ENCODE measurements at places on chromosomes 2 and 18. TPM values are rescaled to one million over a fixed set of nuclear protein-coding genes. Genes with fewer than 3 reads are reported as not detected.

- no peak for DNase-seq
Measured at GRCh38 chr2:187976259-187976985, 315.3 kb upstream of the GULP1 start.

DNA sequence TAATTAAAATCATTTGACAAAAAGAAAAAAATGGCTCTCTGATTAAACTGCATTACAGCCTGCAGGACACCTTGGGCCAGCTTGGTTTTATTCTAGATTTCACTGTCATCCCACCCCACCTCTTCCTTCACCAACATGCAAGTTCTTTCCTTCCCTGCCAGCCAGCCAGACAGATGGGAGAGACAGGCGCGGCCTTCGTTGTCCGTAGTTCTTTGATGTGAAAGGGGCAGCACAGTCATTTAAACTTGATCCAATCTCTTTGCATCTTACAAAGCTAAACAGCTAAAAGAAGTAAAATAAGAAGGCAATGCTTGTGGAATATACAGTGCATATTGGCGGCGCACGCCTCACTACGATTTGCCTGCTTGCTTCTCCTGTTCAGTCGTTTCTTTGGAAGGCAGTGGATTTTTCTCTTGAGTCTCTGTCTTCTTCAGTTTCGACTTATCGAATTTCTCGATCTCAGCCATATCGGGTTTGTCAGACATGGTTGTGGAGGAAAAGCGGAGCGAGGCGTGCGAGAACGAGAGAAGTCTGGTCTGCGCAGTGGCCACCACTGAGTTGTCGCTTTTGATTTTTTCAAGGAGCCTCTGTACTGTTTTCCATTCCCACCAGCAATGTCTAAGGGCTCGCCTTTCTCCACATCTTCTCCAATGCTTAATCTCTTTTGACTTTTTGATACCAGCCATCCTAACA is 22.4 kb downstream of the COLEC11 start:
- DNase-seq, result no peak

- DNase-seq, result no peak
Measured at GRCh38 chr2:7618031-7618430, 700.8 kb downstream of the RNF144A start.

DNA sequence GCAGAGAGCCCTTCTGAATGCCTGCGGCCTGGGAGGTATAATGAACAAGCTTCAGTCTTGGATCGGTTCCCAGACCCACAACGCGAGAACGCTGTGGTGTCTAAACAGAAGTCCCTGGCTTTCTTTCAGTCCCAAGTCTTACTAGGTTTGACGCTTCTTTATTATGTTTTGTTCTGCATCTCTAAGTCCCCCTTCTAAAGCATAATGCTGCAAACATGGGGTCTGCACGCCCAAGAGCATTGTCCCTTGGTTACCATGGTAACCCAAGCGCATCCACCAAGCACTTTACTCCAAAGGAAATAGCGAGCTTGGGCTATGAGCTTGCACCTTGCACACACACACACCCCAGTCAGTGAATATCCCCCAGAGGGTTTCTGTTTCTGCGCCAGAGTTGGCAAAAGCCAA is 193.7 kb downstream of the INO80D start:
- no peak for DNase-seq

The ANKRD30BL gene
- total RNA-seq, result not detected

The APOB gene
- not detected for total RNA-seq

The CXCR2 gene
- total RNA-seq, result not detected

- no peak for DNase-seq
Measured at GRCh38 chr18:74457043-74457724, at the start of gene DIPK1C. DIPK1C (minus strand) TSS chr18:74457308; CDS start chr18:74457259, 49 bp downstream.

The CYRIA gene
- 2.0 TPM for total RNA-seq

DNA sequence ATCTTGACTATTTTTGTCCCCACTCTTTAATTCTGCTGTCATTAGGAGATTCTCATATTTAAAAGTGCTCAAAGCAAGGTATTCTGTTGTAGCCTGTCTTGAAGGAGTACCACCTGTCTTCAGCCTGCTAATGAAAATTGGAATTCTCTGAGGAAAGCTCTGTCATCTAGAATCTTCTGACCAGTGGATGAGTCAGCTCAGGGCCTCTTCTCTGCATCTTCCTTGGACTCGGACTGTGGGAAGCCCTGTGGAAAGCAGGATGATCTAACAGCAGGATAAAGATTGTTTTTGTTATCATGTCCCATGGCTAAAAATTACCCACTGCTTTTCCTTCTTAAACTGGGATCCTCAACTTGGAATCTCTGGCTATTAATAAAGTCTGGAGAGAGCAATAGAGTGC is 18.7 kb upstream of the TMEM200C start:
- no peak for DNase-seq

DNA sequence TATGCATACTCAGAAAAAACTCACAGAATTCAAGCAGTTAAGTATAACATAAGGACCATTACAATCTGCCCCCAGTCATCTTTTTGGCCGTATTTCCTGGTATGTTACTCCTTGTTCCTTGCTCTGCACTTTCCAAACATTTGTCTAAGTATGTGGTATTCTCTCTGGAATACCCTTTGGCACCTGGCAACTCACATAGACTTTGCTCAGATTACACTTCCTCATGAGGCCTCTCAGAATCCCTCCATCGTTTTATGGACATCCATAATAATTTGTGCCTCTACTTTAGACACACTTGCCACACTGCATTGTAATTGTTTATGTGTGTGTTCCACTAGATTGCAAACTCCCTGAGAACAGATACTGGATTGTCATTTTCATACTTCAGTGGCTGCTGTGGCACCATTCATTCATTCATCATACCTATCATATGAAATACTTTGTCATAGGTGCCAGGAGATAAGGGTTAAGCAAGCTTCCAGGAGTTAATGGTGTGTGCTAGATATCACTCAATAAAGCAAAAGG is 84.0 kb downstream of the HIBCH start:
- no peak for DNase-seq

GRCh38 chr2:27715318-27716210 is 51.9 kb downstream of the SLC4A1AP start:
- DNase-seq, result no peak

The TUBA3E gene
- total RNA-seq, result not detected

The DPY30 gene
- total RNA-seq, result 100 TPM

DNA sequence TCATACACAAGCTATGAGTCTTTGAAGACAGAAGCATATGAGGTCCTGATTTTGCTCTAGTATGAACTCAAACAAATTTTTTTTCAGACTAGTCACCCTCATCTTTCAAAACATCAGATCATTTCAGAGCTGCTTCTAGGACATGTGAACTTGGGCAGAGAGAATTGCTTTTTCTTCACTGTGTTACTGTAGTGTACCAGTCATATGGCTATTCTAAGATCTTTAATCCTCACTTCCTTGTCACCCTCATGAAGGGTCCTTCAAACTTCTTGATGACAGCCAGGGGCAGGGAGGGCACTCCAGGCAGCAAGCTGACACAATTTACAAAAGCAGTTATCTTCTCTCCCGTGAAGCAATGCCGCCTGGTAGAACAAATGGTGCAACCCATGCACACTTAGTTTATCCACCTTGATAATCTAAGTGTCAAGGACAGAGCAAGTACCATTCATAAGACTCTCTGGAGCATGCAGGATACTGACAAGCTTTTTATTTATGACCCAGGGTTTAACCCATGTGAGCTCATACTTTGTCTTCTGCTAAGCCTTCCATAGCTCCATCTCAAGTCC is 200.6 kb downstream of the DPP10 start:
- no peak for DNase-seq

- no peak for DNase-seq
Measured at GRCh38 chr18:14999085-14999975, 251.4 kb downstream of the ANKRD30B start.

DNA sequence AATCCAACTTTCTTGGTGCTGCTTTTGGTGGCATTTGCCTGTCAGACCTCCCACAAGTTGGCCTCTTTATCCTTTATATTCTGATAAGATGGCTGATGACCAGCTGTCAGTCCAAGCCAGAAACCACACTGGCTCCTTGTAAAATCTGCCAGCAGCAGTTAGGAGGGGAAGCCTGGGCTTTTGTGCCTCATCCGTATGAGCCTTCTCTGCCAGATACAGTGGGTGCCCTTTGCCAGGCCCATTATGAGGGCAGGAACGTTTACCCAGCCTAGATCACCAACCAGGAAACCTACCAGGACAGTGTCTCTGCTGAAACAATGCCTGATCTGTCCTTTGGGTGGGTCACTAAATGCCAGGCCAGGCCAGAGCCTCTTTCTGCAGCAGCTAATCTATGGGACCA is 202.9 kb upstream of the SP5 start:
- no peak for DNase-seq

GRCh38 chr2:119706221-119706620 is 27.2 kb downstream of the TMEM177 start:
- DNase-seq, result no peak

DNA sequence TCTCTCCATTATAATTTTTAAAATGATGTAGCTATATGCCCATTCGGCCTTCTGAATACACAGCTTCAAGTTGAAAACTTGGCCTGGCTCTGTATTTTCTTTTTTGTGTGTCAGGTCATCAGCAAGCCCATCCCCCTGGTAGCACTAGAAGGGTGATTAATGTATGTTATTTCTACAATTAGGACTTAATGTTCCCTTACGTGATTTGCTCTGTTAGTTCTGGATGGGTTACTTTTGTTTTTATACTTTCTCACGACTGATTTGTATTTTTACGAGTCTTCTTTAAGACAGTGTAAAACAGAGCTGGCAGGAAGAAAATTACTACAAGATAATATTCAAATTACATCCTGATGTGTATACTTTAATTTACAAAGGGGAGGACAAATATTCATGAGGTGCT is 88.4 kb upstream of the RGPD4 start:
- peak; percentile 49 for DNase-seq

The ARHGAP15 gene
- not detected for total RNA-seq

GRCh38 chr2:238567067-238567855 is 140.5 kb downstream of the ASB1 start:
- DNase-seq, result no peak

The NT5C1B gene
- total RNA-seq, result not detected

DNA sequence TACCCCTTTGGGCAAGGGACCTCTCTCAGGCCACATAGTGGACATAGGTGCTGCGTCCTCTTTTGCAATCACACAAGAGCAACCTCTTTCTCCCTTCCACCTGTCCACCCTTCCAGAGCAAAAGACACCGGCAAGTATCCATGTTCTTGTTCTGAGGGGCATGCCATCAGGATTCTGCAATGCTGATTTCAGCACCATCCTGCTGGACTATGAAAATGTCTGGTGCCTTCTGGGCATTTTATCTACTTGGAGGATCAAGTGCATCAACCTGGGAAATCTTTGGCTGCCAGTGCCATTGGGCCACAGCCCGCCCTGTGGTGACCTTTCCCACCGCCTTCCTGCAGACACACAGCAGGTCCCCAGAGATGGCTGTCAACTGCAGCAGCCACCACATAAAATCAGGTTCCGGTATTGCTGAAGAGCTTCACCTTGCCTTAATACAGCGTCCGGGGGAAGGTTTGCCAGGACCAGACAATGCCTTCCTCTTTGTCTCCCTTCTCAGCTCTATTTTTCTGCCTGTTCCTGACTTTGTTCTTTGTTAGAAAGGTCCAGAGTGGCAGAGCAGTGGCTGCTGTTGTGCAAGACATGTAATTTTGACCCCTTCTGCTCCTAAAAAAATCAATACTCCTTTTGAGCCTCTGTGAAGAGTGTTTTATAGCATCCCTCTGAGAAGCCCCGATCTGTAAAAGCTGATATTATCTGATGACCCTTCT is 18.5 kb upstream of the BOD1L2 start:
- no peak for DNase-seq

DNA sequence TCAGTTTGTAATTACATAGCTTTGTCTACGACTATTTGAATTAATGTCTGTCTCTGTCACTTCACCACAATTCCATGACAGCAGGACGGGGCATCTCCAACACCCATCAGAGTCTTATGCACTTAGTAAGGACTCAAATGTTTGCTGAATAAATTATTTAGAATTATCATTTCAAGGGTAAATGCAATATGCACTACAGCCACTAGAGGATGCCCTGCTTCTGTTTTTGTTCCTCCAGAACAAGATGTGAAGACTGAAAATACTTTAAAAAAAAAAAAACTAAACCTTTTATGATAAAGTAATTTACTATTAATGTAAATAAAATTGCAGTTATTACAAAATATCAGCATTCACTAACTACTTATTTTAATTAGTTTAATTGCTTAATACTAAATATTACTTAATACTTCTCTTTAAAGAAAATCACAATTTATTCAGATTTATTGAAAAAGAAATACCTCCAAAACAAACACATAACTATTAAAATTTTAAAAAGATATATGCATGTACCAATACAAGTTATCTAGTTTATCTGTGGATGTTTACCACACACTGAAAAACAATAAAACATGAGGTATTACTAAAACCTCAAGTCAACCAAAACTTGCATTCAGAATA is 3.2 kb downstream of the PIGN start:
- DNase-seq, result no peak

DNA sequence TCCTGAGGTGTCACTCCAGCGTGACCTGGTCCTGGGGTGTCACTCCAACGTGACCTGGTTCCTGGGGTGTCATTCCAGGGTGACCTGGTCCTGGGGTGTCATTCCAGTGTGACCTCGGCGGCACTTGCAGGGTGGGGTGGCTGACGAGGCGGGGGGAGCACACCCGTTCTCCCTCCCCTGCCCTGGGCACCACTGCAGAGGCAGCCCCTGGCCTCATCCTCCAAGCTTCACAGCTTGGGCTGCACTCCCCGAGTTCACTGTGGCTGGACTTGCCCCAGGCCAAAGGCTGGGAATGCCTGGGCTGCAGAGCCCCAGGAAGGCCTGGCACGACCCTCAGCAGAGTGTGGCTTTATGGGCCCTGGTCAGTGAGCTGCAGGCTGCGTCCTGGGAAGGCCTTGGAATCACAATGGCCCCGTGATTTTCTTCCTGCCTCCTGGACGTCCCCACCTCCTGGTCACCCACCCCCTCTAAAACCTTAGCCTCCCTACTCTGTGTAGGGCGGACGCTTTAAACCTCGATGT is 88.3 kb downstream of the NFATC1 start:
- no peak for DNase-seq

The EFR3B gene
- total RNA-seq, result 1.3 TPM

The GNAL gene
- total RNA-seq, result 3.2 TPM

- no peak for DNase-seq
Measured at GRCh38 chr2:36266536-36267121, 88.9 kb upstream of the CRIM1 start.

DNA sequence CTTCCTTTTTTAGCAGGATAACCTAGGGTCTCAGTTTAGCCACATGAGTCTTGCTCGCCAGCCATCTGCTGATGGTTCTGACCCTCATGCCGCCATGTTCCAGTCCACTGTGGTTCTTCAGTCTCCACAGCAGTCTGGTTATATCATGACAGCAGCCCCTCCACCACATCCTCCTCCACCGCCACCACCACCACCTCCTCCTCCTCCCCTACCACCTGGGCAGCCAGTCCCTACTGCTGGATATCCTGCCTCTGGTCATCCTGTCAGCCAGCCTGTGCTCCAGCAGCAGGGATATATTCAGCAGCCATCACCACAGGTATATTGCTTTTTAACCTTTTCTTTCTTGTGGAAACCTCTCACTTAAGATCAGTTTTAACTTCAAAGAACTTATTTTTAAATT is 89.9 kb upstream of the UBXN4 start:
- no peak for DNase-seq

The IL36B gene
- not detected for total RNA-seq

GRCh38 chr2:82330155-82330554 is 2025.6 kb upstream of the LRRTM1 start:
- no peak for DNase-seq

The STPG4 gene
- total RNA-seq, result not detected

GRCh38 chr18:29849144-29849543 is 1193.4 kb downstream of the DSC3 start:
- DNase-seq, result no peak

The RPS27A gene
- 3,784 TPM for total RNA-seq

- DNase-seq, result no peak
Measured at GRCh38 chr18:63457977-63458376, 18.8 kb upstream of the SERPINB5 start.

All from epithelial cell of proximal tubule (primary cell).